ENCODE measurements at places on chromosomes 16 and 17.

DNA sequence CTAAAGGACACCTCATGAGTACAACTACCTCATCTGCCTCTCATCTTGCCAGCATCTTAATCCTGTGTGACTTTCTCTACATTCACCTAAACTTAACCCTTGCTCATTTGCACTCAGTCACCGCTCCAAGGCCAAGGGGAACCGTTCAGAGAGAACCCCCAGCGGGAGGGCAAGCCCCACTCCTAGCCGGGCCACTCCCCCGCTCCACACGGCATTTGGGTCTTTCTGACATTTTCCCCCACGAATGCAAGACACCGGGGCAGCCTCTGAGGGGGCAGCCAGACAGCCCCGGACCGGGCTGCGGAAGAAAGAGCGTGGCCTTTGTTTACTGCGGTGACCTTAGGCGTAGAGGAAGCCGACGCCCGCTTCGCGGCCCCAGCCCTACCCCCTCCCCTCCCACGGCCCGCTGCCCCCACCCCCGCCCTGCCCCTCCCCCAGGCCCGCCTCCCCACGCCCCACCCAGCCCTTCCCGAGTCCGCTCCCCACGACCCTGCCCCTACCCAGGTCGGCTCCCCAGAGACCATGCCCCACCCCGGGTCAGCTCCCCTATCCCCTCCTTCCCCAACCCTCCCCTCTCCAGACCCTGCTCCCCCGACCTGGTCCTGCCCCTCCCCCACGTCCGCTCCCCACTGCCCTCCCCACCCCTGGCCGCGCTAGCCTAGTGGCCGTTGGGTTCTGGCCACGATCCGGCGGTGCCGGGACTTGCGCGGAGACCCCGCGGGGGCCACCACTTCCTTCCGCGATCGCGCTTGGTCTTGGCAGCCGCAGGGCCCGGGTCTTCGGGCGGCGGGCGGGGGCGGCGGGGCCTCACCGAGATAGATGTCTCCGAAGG lies 789 bp downstream of the CSNK1D start:
- no peak for DNase-seq

GRCh38 chr16:85282842-85283241 lies 170.6 kb upstream of the CIBAR2 start:
- no peak for DNase-seq

DNA sequence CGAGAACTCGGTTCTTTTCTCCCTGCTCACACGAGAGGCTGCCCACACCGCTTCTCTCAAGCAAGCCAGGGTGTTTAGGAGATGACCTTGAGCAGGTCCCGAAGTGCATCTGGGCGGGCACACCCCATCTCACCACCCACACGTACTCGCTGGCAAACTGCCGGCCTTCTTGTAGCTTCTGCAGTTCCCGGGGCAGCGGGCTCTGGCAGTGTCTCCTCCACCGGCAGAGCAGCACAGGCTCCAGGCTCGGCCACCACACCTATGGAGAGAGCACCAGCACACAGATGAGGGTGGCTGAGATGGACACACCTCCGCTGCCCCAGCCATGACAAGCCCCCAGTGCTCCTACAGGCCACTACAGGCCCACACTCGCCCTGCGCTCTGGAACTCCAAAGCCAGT lies 23.5 kb downstream of the ZNF276 start:
- no peak for DNase-seq

DNA sequence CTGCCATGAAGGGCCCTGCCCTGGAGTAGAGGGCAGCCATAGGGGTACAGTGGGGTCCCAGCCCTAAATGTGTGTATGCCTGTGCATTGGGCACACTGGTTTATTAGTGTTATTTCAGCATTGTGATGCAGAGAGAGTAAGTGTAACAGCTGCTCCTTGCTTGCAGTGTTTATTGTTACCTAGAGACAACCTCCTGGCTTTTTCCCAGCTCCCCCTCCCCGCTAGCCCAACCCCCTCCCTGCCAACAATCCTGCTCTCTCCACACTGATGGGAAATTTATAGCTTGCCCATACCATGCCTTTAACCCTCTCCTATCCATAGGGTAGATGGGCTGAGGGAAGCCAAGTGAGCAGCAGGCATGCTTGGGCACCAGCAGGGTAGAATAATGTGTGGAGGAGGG lies 51.3 kb downstream of the NEUROD2 start:
- no peak for DNase-seq

GRCh38 chr16:24088767-24089166 lies 167.4 kb upstream of the CACNG3 start:
- DNase-seq: no peak

GRCh38 chr16:69522732-69523404 lies 42.9 kb upstream of the NFAT5 start:
- no peak for DNase-seq

- no peak for DNase-seq
These were observed 87.8 kb downstream of the SPAG9 start for GRCh38 chr17:51032850-51033249.

DNA sequence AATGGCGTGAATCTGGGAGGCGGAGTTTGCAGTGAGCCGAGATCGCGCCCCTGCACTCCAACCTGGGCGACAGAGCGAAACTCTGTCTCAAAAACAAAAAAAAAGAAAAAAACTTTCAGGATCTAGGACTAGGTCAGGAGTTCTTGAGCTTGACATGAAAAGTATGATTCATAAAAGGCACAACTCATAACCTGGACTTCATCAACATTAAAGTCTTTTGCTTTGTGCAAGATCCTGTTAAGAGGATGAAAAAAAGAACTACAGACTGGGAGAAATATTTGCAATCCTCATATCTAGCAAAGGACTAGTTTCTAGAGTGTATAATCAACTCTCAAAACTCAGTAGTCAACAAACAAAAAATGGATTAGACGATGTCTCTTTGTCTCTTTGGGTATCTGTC lies 40.0 kb downstream of the TBC1D16 start:
- DNase-seq: no peak

DNA sequence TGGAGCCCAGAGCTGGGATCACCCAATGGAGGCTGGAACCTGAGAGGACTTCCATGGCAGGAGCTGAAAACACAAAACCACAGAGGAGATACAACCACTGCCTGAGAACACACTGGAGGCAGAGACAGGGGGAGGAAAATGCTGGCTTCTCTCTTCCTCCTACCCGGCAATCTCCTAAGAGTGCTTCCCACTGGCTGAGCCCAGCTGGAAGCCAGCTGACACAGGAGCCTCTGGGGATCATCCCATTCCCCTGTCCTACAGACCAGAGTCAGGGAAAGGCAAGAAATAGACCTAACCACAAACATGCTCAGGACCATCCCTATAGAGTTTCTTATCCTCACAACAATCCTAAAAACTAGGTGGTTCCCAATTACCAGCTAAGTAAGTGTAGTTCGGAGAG lies 112.4 kb upstream of the CDH5 start:
- no peak for DNase-seq

- no peak for DNase-seq
These were observed 5.5 kb downstream of the KDM8 start for GRCh38 chr16:27208796-27209195.

DNA sequence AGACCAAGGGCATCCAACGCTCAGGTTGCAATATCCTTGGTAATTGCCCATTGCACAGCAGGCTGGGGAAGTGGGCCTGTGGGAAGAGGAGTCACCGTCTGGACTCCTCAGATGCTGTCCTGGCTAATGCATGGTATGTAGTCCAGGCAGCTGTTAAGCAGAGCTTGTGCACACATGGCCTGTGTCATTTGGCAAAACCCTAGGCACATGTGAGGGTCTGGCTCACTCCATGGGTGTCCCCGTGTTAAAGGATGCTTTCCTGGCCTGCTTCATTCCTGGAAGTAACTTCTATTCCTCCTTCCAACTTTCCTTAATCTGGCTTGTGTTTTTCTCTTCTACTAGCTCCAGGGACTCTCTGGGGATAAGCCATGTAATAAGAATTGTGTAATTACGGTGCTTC lies 378.0 kb upstream of the CA10 start:
- no peak for DNase-seq

- DNase-seq: no peak
These were observed at the start of gene HIGD1B for GRCh38 chr17:44847586-44847985. Gene HIGD1B, plus strand, starts transcription at chr17:44847883. Its CDS starts 270 bp downstream, at chr17:44848153.

DNA sequence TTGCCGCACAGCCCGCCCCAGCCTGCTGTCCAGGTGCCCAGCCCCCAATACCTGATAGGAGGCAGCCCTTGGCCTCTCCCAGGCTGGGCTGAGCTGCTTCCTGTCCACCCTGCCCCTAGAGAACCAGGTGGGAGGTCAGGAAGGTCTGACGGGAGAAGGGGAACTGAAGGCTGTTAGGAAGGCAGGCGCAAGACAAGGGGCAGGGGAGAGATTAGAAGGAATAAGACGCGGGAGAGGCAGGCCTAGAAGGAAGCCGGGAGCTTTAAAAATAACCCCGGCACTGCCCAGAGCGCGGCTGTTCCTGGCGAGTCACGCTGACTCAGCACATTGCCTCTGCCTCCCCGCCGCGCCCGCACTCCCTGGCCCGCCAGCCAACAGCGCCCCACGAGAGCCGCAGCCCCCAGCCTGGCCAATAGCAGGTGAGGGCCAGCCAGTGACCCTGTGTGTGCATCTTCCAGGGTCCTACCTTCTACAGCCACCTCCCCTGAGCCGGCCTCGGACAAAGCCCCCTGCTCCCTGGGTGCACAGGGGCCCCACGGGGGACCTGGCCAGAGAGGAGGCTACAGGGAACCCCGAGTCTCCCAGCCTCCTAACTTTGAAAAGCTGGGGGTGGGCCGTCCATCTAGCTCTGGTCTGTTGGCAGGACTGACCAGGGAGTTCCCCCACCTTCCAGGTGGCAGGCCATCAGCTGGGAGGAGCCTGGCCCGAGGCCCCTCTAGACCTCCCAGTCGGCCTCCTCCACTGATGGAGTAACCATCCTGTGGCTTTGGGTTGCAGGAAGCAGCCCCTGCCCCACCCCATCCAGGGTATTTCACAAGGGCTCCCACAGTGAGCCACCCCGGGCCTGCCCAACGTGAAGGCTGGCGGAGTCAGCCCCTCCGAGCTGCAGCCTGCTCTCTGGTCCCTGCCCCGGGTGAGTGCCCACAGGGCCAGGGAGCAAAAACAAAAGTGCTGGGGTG lies 4.0 kb downstream of the MAFG start:
- DNase-seq: no peak

DNA sequence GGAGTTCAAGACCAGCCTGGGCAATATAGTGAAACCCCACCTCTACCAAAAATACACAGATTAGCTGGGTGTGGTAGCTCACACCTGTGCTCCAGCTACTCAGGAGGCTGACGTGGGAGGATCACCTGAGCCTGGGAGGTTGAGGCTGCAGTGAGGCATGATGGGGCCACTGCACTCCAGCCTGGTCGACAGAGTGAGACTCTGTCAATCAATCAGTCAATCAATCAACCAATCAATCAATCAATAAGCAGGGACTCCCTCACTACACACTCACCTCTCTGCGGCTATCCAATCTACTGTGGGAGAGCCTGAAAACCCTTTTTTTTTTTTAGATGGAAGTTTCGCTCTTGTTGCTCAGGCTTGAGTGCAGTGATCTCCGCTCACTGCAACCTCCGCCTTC lies 31.6 kb downstream of the CPSF4L start:
- DNase-seq: no peak

GRCh38 chr17:50135316-50136095 lies 5.5 kb upstream of the SAMD14 start:
- DNase-seq: no peak

DNA sequence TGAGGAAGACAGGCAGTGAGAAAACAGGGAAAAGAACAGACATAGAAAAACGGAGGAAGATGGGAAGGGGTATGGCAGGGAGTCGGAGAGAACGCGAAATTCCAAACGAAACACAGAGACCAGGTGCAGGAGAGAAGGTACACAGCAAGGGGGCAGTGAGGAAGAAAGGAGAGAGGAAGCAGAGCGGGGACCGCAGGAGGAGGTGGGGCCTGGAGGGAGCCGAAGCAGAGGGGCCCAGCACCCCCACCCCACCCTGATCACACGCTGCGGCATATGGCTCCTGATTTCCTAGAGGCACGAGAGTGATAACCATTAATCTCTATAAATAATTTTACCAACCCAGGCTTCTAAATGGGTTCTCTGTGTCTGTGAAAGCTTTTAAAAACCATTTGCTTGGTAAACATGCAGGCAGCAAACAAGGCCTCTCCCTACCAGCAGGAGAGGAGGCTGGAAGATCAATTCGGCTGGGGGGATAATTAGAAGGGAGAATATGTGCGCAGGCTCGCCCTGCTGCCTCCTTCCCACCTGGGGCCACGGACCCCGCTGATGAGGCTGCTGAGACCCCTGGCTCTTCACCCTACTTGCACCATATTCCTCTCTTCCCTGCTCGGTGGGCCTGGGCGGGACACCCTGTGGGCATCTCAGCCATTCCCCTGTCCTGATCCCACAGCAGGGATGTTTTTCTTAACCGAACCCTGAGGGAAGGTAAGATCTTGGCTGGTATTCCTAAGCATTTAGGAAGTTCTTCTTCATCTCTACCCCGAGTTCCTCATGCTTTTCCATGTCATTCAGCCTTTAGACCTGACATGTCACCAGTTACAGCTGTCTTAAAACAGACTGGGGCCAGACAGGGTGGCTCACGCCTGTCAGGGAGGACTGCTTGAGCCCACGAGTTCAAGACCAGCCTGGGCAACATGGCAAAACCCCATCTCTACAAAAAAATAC lies 86.7 kb downstream of the TMEM132E start:
- DNase-seq: no peak

- DNase-seq: no peak
These were observed 213.4 kb upstream of the GSE1 start for GRCh38 chr16:85399583-85400284.

DNA sequence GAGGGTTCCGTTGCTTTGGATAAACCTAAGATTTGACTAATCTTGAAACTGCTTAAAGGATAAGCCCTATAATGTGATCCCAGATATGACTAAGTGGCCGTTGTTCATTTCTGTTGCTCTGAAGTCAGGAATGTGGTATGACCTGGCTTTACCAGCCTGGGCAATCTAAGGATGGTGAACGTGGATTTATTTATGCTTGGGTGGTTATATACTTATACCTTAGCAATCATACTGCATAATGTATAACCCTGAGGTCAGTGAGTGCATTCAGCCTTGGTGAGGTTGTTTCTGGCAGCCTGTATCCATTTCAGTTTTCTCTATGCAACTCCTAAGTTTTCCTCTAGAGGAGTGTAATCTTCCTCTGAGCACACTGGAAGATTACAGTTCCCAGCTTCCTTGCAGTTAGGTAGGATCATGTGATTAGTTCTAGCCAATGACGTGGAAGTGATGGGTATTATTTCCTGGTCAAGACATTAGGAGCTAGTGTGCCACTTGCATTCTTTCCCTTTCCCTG lies 41.9 kb downstream of the FTO start:
- DNase-seq: no peak

DNA sequence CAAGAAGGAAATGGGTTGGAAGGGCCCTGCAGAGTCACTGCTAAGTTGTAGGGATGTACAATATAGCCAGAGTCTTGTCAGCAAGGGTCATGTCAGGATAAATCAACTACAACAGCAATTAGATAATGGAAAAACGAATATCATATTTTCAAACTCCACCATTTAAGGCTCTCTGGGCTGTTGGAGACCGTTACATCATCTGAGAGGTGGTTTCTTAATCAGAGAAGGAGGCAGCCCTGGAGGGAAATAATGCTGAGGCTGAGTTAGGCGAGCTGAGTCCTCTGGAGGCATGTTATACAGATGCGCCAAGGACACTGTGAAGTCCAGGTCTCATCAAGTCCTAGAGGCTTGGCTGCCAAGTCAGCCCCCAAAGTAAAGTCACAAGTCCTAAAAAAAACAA lies 30.3 kb downstream of the LYRM9 start:
- DNase-seq: no peak

Data from NCI-H187 (cell line).